Stimulated activated CD8-positive, alpha-beta memory T cell treated with anti-CD3 and anti-CD28 coated beads, Interleukin-4, amount 100 ng/mL, for 1 hour (primary cell): ENCODE measurements at places on chromosomes 6 and 20.

DNA sequence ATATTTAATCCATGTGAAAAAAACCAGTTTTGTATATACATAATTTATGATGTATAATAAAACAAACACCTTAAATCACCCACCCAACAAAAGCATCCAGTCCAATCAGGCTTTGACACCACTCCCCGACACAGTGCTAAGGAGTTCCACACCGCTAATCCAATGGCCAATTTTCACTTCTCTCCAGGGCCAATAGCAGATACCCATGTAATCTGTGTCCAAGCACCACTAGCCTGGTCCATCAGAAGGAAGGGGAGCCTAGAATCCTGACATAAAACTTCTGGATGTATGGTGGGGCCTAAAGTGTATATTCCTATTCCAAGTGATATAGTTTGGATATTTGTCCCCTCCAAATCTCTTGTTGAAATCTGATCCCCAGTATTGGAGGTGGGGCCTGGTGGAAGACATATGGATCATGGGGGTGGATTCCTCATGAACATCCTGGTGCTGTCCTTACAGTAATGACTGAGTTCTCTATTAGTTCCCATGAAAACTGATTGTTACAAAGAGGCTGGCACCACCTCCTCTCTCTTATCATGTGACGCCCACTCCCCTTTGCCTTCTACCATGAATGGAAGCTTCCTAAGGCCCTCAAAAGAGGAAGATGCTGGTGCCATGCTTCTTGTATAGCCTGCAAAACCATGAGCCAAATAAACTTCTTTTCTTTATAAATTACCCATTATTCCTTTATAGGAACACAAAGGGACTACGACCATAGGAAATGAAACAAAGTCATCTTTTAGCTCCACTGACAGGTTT, 20.8 kb downstream of the RALGAPA2 start:
- DNase-seq: no peak

- DNase-seq: no peak
Measured at GRCh38 chr6:115078555-115078954, 735.7 kb upstream of the HS3ST5 start.

GRCh38 chr6:33794910-33795623, 6.1 kb upstream of the LEMD2 start:
- DNase-seq: no peak

DNA sequence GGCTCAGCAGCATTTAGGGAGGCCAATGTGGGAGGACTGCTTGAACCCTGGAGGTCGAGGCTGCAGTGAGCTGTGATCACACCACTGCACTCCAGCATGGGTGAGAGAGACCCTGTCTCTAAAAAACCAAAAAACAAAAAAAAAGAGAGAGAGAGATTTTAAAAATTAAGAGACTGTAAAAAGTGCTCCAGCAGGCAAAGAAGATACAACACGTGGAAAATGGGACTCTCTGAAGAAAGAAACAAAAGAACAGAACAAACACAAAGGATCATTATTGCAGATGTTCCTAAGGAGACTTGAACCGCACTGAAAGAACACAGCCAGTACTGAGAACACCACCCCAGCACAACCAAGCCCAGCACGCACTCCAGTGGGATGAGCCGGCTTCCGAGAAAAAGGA, 74.2 kb downstream of the TAF4 start:
- no peak for DNase-seq

- DNase-seq: no peak
Measured at GRCh38 chr6:169324656-169325459, 71.2 kb upstream of the THBS2 start.

- DNase-seq: peak; percentile 53
Measured at GRCh38 chr20:51404297-51405060, 138.0 kb downstream of the NFATC2 start.

DNA sequence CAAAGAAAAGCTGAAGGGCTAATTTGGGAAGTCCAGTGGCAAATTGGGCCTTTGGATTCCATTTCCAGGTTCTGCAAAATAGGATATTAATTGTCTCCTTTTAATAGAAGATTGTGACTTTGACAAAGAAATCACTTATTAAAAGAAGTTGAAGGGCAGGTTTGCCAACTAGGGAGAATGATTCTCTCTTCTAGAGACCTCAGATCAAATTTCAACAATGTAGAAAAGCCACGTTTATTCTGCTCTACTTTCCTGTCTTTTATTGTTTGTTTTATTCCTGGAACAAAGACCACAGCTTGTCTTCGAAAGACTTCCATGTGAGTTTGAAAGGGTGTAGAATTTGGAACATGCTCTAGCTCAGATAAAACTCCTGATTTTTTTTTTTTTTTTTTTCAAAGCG, 65.5 kb upstream of the PRL start:
- no peak for DNase-seq

- DNase-seq: no peak
Measured at GRCh38 chr6:86537292-86537861, 400.0 kb upstream of the HTR1E start.

- DNase-seq: no peak
Measured at GRCh38 chr6:13496513-13497190, 9.3 kb upstream of the GFOD1 start.

DNA sequence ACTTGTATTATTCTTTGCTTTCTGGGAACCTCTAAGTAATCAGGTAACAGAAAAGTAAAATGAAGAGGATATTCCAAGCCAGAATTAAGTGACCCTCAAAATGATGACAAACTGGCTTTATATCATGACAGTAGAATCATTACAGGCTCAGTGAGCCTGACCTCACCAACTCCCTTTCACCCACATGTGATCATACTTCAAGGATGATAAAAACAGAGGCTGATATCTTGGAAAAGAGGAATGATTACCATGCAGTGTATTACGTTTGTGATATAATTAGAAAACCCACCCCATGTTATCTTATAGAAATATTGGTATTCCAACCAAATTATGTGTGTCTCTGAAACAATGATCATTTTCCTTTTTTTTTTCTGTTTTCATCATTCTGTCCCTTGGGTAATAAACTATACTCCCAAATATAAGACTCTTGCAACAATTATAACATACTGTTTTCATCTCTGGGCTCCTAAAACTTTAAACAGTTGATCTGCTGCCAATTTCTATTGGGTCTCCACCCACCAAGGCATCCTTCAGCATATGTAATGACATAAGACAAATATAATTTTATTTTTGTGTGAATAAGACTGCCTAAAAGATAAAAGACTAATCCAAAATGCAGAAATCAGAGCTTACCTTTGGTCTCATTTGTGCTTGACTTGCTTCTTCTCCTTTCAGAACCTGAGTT, 115.7 kb downstream of the DST start:
- no peak for DNase-seq

DNA sequence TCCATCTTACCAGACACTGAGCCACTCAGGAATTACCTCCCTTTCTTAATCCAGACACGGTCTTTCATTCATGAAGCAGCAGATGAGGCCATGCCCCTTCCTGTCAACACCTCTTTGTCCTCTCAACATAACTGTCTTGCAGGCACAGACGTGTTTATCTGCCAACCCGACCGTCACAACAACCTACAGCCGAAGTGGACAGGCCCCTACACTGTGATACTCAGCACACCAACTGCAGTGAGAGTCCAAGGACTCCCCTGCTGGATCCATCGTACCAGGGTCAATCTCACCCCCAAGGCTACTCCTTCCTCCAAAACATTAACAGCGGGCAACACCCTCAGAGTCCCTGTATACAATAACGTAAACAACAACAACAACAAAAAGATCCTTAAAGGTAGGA, 30.6 kb upstream of the ULBP3 start:
- DNase-seq: no peak

DNA sequence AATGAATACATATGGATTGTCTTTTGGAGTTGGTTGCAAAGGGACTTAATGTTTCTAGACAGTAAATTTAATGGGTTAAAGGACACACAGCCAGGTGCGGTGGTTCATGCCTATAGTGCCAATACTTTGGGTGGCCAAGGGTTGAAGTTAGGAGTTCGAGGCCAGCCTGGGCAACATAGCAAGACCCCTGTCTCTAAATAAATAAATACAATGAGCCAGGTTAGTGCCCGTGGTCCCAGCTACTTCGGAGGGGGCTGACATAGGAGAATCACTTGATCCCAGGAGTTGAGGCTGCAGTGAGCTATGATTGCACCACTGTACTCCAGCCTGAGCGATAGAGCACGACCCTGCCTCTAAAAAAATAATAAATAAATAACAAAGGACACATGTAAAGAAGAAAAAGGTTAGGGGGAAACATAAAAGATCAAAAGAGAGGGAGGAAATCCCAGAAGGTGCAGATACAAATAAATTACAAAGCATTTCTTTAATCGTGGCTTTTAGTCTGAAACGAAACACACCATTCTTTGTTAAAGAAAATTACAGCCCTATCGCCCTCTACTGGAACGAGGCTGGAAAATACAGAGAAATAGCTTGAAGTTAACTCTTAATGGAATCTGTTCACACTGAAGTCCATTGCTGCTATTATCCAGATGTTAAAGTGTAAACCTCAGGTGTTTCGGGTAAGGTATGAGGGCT, 42.6 kb upstream of the SCML4 start:
- no peak for DNase-seq

DNA sequence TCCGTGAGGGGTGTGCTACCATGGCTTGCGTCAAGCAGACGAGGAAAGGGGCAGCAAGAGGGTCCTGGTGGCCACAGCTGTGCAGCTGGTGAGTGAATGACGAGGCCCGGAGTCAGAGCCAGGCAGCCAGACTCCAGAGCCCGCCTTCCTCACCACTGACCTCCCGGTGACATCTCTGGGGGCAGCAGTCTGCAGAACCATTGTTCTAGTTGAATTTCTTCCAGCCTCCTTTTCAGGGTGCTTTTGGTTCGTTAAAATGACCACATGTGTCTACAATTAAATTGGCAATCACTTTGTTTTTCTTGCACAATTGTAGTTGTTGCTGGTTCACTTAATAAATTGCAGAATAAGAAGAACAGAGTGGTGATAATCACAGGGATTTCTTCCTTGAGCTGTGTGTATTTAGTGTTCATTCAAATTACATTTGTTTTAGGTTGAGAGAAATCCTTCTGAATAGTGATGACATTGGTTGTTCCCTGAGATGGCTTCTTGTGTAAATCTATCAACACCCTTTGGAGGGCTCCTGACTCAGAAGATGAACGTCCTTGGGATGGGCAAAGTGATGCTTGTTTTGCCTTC, 96.4 kb downstream of the TULP4 start:
- DNase-seq: no peak

DNA sequence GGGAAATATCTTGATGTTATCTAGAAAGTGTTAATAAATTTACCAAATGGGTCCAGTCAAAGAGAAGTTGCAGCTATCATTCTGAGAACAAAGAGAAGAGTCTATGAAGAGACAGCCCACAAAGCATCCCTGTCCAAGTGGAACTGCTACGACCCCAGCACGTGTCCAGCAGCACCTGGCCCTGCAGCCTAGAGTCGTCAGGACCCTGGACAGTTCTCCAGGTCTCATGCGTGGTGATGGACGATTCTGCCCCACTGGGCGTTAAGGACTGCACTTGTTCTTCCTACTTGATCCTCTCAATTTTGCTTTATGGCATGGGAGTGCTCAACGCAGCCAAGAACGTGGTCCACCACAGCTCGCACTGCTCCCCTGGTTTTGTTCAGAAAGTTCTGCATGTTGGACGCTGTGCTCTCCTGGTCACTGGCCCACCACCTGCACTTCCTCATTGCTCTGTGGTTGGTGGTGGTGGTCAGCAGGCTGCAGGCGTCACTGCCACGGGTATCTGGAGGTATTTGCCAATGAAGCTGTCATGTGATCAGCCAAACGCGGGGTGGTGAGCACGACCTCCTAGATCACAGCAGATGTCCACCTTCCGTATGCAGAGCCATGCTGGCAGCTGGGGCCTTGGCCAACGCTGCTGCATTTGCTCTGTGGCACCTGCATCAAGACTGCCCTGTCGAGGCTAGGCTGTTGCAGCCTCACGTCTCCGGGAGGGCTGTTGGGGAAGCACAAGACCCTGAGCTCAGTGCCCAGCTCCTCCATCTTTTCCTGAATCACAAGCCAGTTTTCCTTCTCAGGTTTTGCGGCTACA, 356.4 kb downstream of the CDH4 start:
- DNase-seq: no peak
